ENCODE measurements at places on chromosomes 7 and 10. TPM values are rescaled to one million over a fixed set of nuclear protein-coding genes. Genes with fewer than 3 reads are reported as not detected.

Gene SPDYE1
- total RNA-seq: not detected

Gene PNLIP
- 0.72 TPM for total RNA-seq

Gene NOS3
- total RNA-seq: 4.6 TPM

Gene CTAGE4
- total RNA-seq: 17.8 TPM

Gene OPN4
- 0.48 TPM for total RNA-seq

Gene BMPR1A
- 66.4 TPM for total RNA-seq

Gene ZNF786
- total RNA-seq: 5.5 TPM

Gene AGK
- 20.7 TPM for total RNA-seq

Gene VAX1
- total RNA-seq: 0.96 TPM

Gene NEBL
- total RNA-seq: 30.6 TPM

Gene LAMB4
- 0.96 TPM for total RNA-seq

Gene HOXA5
- total RNA-seq: 2.9 TPM

Gene HTR5A
- total RNA-seq: 0.96 TPM

Gene OR2A42
- 0.48 TPM for total RNA-seq

Gene ODAD2
- 6.5 TPM for total RNA-seq

GRCh38 chr10:52801947-52802346 is 29.4 kb upstream of the MBL2 start:
- DNase-seq: peak; percentile 83

- peak; percentile 13 for DNase-seq
These were observed 12.3 kb upstream of the MYPN start for GRCh38 chr10:68096913-68097516.

GRCh38 chr10:99344715-99345114 is 15.6 kb downstream of the CNNM1 start:
- peak; percentile 22 for DNase-seq

DNA sequence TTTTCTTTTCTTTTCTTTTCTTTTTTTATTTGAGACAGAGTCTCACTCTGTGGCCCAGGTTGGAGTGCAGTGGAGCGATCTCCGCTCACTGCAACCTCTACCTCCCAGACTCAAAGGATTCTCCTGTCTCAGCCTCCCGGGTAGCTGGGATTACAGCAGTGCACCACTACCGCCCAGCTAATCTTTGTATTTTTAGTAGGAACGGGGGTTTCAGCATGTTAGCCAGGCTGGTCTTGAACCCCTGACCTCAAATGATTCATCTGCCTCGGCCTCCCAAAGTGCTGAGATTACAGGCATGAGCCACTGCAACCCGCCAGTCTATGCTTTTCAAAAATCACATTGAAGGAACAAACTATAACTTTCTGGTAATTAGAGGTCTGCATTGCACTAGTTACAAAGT is 2.4 kb downstream of the USP6NL start:
- no peak for DNase-seq

- no peak for DNase-seq
These were observed 240.8 kb downstream of the KIF20B start for GRCh38 chr10:89942217-89942616.

DNA sequence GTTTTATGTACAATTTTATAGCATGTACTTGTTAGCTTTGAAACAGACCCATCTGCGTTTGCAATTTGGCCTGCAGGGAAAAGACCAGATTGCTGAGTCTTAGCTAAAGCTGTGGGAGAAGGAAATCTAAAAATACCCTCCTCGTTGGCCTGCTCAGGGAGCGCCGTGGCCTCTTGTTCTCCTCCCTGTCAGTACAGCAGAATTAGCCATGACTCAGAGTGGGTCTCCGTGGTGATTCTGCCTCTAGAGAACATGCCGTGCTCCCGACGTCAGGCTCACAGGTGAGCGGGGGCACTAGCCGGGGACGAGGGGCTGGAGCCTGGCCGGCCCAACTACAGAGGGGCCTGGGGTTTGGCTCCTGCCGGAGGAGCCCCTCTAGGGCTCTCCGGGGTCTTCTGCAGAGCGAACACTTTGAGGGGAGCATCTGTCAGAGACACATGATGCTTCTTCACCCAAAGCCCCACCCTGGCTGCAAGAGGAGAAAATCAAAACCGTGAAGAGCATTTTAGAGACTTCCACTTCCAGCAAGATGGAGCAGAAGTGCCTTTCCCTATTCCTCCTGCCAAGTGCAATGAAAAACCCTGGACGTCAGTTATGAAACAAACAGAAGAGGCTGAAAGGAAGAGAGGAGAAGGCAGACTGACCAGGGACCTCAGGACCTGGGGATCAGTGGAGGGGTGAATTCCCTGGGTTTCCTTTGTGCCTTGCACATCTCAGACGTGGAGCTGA is 98.9 kb downstream of the LHPP start:
- DNase-seq: peak; percentile 97

- no peak for DNase-seq
These were observed 60.2 kb downstream of the KCNH2 start for GRCh38 chr7:150917969-150918368.

DNA sequence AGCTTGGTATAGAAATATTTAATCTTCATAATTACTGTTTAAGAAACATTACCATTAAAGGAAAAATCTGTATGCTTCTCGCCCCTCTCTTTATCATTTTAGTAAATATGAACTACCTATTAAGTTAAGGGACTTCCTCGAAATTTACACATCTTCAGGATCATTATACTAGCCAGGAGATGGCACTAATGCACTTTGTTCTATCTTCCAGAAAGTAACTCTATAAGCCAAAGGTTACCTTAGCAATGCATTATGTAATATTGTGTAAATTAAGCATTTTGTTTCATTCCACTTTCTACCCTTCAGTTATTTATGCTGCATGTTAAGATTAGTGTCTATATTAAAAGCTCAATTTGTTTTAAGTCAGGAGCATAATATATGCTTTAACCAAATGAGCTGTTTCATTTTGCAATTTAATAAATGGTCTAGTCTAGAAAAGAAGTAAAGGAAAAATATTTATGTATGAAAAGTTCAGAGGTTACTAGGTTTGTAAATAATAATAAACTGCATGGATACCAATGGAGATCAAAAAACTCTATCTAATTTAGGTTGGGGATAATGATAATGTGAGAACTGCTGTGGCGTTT is 128.5 kb downstream of the ANKRD7 start:
- DNase-seq: peak; percentile 59

- DNase-seq: no peak
These were observed 23.7 kb downstream of the SH2B2 start for GRCh38 chr7:102310414-102310815.

- peak; percentile 29 for DNase-seq
These were observed 36.7 kb upstream of the SFTPD start for GRCh38 chr10:79985481-79986072.

GRCh38 chr7:104096683-104097082 is 107.2 kb upstream of the RELN start:
- DNase-seq: no peak

DNA sequence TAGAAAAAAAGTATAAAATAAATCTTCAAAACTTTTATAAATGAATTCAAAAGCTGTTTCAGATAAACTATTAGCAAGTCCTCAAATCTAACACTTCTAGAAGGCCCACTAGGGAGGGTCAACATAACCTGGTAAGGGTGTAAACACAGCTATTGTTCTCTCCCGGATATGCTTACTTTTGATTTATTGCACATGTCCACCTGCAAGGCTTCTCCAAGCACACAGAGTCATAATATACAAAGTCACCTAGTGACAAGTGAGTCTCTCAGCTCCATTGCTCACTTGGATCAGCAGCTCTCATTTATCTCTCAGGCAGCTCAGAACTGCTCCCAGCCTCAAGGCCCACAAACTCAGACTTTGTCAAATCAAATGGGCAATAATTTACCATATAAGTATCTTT is 44.0 kb upstream of the COL1A2 start:
- no peak for DNase-seq

- peak; percentile 91 for DNase-seq
These were observed 35.3 kb downstream of the MTPAP start for GRCh38 chr10:30313579-30314350.

DNA sequence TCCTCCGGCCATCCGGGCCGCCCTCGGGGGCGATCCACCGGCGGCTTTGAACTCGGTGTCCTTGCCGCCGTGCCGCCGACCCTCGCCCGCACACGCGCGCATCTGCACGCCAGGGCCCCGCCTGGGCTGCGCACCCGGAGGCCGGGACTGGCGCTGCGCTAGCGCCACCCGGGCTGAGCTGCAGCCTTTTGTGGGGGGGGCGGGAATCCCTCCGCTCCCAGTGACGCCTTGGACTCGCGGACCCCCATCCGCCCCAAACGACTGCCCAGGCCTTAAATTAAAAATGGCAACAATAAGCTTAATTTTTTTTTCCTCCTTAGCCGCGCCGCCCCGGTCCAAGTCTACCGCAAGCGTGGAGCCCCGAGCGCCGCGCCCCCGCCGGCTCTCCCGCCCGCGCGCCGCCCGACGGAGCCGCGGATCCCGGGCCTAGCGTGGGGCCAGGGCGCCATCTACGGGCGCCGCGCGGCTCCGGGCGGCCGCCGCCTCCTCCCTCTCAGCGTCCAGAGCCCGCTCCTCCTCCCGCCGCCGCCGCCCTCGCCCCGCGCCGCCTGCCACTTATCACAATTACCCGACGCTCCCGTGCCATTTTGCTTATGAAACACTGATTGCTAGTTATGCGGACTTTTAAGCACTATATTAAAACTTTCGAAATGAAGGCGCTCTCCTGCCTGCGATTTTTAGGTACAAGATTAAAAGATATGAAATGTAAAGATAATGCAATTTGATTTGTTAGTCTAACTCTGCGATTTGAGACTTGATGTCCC is 7.5 kb upstream of the EBF3 start:
- peak; percentile 49 for DNase-seq

GRCh38 chr7:97226541-97226940 is 109.0 kb downstream of the SDHAF3 start:
- DNase-seq: no peak

- DNase-seq: no peak
These were observed 49.1 kb downstream of the SRPK2 start for GRCh38 chr7:105339404-105340323.

- no peak for DNase-seq
These were observed 174.1 kb upstream of the GPR26 start for GRCh38 chr10:123492016-123492415.

DNA sequence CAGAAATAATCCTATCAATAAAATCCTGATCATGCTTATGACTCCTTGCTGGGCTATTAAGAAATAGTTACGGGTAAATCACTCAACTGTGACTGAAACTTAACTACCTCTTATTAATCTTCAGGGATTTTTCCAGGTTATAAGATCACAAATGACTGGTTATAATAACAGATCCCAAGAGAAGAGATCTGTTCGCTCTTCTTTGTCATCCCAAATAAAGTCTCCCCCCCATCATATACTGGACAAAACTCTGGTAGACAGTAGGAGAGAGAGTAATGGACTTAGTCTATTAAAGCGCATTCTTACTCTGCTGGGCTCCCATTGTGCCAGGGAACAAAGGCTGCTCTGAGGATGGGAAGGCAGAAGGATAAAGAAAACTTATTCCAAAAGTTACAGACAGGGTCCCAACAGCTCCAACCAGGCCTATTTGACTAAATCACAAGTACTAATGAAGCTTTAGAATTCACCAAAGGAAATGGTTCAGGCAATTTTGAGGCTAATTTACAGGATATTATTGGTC is 233.7 kb downstream of the DGKI start:
- DNase-seq: no peak

GRCh38 chr10:63421591-63421990 is 44.2 kb downstream of the JMJD1C start:
- DNase-seq: no peak

- no peak for DNase-seq
These were observed 73.5 kb upstream of the RSU1 start for GRCh38 chr10:16890691-16891090.

GRCh38 chr10:74081941-74082718 is 68.5 kb downstream of the AP3M1 start:
- DNase-seq: no peak

- no peak for DNase-seq
These were observed 955.5 kb upstream of the AUTS2 start for GRCh38 chr7:68642727-68643126.

- no peak for DNase-seq
These were observed 1249.4 kb upstream of the SORCS1 start for GRCh38 chr10:108413954-108414353.

GRCh38 chr7:128941323-128941890 is 3.7 kb downstream of the IRF5 start:
- no peak for DNase-seq

- no peak for DNase-seq
These were observed 104.6 kb upstream of the SFMBT2 start for GRCh38 chr10:7515439-7515838.

GRCh38 chr10:61471491-61471890 is 18.3 kb upstream of the TMEM26 start:
- DNase-seq: no peak

GRCh38 chr7:3825491-3825890 is 524.4 kb downstream of the SDK1 start:
- no peak for DNase-seq

GRCh38 chr7:33853361-33854062 is 51.8 kb upstream of the BMPER start:
- DNase-seq: no peak

DNA sequence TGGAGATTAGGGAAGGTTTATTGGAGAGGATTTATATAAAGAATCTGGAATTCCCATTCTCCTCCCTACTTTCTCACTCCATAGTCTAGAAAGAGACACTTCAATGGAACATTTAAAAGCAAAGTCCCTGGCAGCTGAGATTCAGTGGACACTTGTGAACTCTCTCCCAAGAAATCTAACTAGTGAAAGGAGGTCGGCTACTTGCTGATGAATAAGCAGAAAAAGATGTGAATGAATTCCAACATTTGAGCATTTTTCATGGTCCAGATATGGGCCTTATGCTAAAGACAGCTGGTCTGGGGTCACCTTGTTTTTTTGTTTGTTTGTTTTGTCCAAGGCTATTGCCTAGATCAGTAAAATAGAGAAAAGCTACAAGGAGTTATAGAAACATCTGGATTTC is 141.1 kb upstream of the LRRTM3 start:
- peak; percentile 55 for DNase-seq

- DNase-seq: no peak
These were observed 92.9 kb upstream of the LRRTM3 start for GRCh38 chr10:66832781-66833422.

DNA sequence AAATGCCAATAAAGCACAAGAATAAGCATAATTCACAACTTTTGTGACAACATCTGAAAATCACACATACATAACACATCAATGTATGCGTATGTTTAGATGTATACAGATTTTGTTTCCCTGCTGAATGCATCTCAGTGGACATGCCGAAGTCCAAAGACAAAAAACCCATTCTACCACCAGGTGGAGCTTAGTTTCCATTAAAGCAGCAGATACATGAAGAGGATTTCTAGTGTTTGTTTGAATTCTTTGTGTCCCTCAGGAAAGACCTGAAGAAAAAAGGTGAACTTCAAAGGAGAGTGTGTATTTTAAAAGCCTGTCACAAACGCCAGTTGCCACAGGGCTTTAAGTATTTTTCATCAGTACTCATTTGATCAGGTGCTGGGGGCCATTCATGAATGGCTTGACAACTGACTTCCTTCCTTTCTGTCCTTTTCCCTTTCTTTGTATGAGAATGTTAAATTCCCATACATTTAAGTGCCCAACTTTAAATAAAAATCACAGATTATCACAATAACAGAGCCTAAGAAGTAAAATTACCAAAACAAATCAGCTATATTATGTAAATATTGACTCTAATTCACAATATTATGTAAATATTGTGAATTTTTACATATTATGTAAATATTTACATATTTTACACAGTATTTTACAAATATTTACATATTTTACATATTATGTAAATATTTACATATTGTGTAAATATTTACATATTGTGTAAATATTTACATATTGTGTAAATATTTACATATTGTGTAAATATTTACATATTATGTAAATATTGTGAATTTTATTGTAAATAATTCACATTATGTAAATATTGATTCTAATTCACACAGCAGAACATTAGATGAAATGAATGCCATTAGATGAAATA is 343.0 kb downstream of the CRPPA start:
- DNase-seq: peak; percentile 89

Data from umbilical cord (tissue), 2 donors.